ENCODE measurements at places on chromosomes 7 and 10. TPM values are rescaled to one million over a fixed set of nuclear protein-coding genes. Genes with fewer than 3 reads are reported as not detected.

Gene ZNF775
- 4.4 TPM for total RNA-seq

Gene BPGM
- total RNA-seq = 14.8 TPM

Gene WDFY4
- 26.5 TPM for total RNA-seq

Gene PHKG1
- total RNA-seq = 0.72 TPM

Gene CYREN
- total RNA-seq = 39.3 TPM

Gene HTR5A
- total RNA-seq = not detected

Gene IDI2
- total RNA-seq = not detected

Gene CHST12
- 29.8 TPM for total RNA-seq

Gene CH25H
- total RNA-seq = 7.8 TPM

Gene WNT2
- total RNA-seq = 12.9 TPM

Gene SEMA3A
- total RNA-seq = 12.0 TPM

Gene CDK14
- 47.2 TPM for total RNA-seq

Gene VSTM4
- total RNA-seq = 19.5 TPM

Gene ZNF804B
- total RNA-seq = not detected

Gene COX19
- 9.4 TPM for total RNA-seq

Gene VSIR
- 128 TPM for total RNA-seq

Gene PAX4
- not detected for total RNA-seq

Gene CCL26
- 1.2 TPM for total RNA-seq

Gene NPY
- total RNA-seq = not detected

Gene COL1A2
- 321 TPM for total RNA-seq

Gene PIP
- not detected for total RNA-seq

Gene OR2A12
- total RNA-seq = not detected

Gene LIPK
- total RNA-seq = not detected

Gene SEC61A2
- 3.9 TPM for total RNA-seq

Gene ERCC6
- total RNA-seq = 33.9 TPM

Gene ANKRD30A
- total RNA-seq = 0.12 TPM

Gene PLPP4
- total RNA-seq = 0.38 TPM

Gene PWWP2B
- 26.0 TPM for total RNA-seq

Gene OR2A1
- total RNA-seq = not detected

Gene TUBB8
- 0.20 TPM for total RNA-seq

Gene SFRP4
- 6.7 TPM for total RNA-seq

Gene HIBADH
- total RNA-seq = 23.7 TPM

Gene TMEM196
- total RNA-seq = not detected
